ENCODE measurements at places on chromosomes 6 and 20.

DNA sequence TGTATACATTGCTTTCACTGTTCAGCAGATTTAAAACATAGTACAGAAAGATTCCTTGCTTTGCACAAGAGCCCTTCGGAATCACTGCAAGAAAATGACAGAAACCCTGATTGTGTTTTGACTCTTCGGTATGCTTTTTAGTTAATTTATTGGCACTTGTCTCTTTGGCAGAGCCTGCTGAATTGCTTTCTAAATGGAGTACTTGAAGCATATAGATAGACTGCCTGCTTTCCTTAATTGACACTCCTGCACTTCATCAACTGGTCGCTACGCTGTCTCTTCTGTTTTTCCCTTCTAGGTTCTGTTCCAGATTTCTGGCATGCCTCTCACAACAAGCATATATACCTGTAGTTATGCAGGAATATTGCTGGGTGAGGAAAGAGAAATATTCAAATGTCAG lies 22.4 kb upstream of the RBM24 start:
- no peak for DNase-seq

GRCh38 chr6:159606786-159607185 lies 86.3 kb downstream of the SOD2 start:
- DNase-seq: no peak

DNA sequence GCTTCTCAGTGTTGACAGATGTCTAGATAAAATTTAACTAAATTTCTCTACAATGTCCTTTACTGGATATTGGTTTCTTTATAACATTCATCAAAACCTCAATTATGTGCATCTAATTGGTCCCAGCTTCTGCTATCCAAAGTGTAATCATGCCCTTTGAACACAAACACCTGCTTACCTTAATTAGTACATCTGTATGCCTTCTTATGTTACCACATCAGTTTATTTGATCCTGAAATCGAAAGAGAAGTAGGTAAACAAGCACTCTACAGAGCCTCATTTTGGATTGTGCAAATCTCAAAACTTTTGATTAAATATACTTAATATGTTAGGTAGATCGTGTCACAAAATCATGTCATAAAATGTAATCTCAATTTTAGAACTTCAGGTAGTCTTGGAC lies 36.5 kb downstream of the TAB2 start:
- no peak for DNase-seq

GRCh38 chr6:68229566-68229965 lies 405.5 kb upstream of the ADGRB3 start:
- no peak for DNase-seq

- DNase-seq: no peak
These were observed 8.1 kb upstream of the DDR1 start for GRCh38 chr6:30876039-30876730.

DNA sequence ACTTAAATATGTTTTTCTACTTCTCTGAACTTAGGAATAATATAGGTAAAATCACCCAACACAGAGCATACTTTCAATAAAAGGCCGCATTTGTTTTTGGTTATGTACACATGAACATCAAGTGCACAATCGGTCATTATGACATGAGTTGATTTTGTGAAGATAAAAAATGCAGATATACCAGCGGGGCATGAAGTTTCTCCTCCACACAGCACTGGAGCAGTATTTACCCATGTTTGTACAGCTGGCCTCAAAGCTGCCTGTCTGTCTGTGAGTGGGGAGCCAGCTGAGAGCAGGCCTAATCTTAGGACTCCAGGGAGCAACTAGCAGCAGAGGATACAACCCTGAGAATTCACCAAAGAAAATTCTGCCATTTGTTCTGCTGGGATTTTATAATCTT lies 206.5 kb downstream of the TPBG start:
- DNase-seq: no peak

DNA sequence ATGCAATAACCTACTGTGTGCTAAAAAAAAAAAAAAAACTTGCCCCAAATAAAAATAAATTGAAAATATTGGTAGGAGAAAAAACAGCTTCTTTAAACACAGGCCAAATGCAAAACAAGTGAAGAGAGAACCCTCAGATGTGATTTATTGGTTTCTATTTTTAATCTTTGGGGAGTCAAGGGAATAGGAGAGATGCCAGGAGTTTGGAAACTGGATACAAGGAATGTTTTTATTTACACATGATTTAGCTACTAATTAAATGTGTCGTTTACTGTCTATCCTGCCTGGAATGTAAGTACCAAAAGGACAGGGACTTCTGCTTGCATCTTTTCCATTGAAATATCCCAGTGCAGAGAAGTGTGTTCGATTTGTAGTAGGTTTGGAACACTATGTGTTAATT lies 810.7 kb downstream of the MAFB start:
- DNase-seq: no peak

DNA sequence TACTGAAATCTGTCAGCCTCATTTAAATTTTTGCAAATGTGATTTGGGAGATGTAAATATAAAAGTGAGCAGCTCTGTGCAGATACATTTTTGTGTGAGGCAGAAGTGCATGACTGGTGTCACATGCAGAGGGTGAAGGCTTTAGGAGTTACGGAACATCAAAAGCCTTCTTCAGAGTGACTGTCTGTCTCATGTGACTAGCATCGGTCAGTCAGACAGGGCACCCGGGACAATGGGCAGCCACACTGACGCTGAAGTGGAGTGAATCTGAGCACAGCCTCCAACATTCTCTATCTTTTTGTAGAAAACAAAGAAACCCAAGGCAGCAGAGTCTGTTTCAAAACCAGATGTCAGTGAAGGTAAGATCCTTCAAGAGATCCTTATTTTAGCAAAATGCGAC lies 7.9 kb upstream of the FAM209A start:
- DNase-seq: no peak

- DNase-seq: peak; percentile 11
These were observed 202.2 kb upstream of the PRND start for GRCh38 chr20:4519534-4519933.

DNA sequence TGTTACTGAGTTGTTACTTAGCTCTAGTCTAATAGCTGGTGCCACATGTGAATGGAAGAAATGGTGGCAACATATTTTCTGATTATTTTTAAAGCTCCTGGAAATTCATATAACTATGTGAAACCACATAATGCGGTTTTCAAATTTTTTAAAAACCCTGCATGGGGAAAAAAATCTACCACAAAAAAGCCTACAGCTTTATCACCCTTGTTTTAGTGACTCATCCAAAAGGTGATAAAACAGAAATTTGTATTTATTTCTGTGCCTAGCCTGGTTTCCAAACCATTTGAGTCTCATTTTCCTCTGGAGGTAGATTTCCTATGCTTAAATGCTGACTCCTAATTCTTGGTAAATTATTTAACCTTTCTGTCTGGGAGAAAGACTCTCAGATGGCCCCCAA lies 5.4 kb upstream of the FBXO30 start:
- DNase-seq: no peak

GRCh38 chr6:40563111-40563510 lies 24.1 kb downstream of the LRFN2 start:
- no peak for DNase-seq

DNA sequence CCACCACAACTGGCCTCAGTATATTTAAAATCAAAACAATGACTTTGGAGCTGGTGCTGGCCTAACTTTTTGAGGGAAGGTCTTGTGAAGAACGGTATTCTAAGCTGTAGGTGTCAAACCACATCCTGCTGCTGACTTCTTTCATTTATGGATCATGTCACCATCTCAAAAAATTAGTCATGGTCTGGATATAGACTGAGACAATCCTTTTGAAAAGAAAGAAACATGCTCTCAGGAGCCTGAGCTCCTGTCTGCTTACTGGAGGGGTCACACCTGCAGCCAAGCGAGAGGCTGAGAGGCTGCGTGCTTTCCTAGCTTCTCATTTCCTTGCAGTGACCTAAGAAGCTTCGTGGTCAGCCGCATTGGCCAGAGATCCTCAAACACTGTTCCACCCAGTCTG lies 55.2 kb downstream of the TIAM2 start:
- DNase-seq: no peak

Measured in NCI-H460 (cell line).